Dorsolateral prefrontal cortex (tissue), 122 donors: ENCODE measurements at places on chromosomes 4 and X. TPM values are rescaled to one million over a fixed set of nuclear protein-coding genes. Genes with fewer than 3 reads are reported as not detected.

HTN3 gene
- not detected for total RNA-seq

GLOD5 gene
- not detected for total RNA-seq

HAND2 gene
- total RNA-seq: not detected

IGSF1 gene
- 2.7 TPM for total RNA-seq

IQSEC2 gene
- total RNA-seq: 134 TPM

HERC5 gene
- total RNA-seq: 4.1 TPM

PNMA3 gene
- 30.0 TPM for total RNA-seq

CXCL6 gene
- total RNA-seq: 1.3 TPM
